ENCODE measurements at places on chromosomes 16 and 17.

- no peak for DNase-seq
Observed at GRCh38 chr16:15660203-15660601, 10.2 kb downstream of the NDE1 start.

DNA sequence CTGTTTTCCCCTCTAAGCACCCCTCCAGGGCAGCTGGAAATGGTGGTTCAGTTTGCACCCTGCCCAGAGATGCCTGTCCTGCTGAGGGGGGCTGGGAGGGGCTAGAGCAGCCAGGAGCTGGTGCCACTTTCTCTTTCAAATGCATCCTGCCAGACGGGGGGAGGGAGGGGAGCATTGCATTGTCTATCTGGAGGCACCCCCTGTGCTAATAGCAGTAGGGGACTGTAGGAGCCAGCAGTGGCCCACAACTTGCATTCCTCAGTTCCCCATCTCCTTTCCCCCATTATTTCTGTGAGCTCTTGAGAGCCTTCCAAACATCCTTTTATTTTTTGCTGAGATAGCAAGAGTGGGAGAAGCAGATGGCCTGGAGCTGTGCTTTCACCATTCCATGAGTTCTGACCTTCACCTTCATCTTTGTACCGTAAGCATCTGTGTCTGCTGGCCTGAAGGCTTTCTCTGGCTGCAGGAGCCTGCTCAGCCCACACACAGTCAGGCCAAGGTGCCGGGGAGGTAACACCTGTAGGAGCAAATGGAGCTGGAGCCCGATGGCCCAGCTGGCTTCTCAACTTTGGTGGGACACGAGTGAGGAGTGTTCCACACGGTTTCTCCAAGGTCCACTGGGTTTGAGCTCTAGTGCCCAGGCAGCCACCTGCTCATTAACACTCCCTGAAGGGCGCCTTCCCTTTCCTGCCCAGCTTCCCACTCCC lies 5.2 kb downstream of the WFDC1 start:
- DNase-seq: no peak

DNA sequence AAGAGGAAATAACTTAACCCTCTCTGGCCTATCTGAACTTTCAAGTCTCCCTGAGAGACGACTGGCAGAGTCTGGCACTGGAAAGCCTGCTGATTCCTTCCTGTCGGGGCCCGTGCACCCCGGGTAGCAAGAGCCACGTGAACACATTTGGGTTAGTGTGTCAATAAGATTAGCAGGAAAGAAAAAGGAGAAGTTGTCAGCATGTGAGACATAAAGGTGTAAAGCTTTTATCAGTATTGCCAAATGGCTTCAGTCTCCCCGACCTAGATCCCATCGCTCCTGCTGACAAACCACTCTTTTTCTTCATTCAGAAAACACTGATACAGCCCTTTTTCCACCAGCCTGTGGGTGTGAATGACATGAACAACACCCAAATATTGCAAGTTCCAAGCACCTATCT lies 74.4 kb downstream of the CCT6B start:
- no peak for DNase-seq

- DNase-seq: no peak
Observed at GRCh38 chr16:10847176-10847575, 28.6 kb upstream of the TVP23A start.

- DNase-seq: no peak
Observed at GRCh38 chr16:879461-879861, 78.9 kb upstream of the GNG13 start.

DNA sequence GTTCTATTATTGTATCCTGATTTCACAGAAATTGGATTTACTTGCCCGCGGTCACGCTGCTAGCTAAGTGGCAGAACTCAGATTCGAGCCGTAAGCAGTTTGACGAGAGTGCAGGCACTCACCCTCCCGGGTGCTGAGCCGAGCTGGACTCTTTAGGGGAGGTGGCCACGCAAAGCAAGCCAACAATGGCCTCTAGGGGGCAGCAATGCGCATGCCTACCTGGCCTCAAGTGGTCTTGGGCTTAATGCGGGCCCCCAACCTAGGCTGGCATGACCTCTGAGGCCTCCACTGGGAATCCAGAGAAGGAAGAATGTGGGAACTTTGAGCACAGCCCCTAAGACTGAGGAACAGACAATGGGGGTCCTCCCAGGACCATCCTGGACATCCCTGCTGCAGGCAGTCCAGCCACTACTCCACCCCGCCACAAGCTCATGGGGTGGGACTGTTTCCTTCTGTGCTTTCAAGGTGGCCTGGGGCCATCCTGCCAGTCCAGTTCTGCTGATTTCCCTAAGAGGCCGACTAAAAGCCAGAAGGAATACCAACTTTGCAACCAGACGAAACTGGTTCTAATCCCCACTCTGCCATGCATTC lies 276.5 kb downstream of the XYLT1 start:
- DNase-seq: peak; percentile 4

- DNase-seq: peak; percentile 66
Observed at GRCh38 chr17:77772461-77772897, 186.0 kb upstream of the TNRC6C start.

GRCh38 chr17:66413559-66414520 lies 111.4 kb downstream of the PRKCA start:
- DNase-seq: no peak

DNA sequence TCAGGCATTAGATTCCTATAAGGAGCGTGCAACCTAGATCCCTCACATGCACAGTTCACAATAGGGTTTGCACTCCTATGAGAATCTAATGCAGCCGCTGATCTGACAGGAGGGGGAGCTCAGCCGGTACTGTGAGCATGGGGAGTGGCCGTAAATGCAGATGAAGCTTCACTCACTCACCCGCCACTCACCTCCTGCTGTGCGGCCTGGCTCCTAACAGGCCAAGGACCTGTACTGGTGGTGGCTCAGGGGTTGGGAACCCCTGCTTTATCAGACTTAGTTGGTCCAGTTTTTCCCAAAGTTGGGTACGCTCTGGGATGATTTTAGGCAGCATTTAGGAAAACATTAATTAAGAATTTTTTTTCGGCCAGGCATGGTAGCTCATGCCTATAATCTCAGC lies 103.8 kb downstream of the MARF1 start:
- DNase-seq: no peak

DNA sequence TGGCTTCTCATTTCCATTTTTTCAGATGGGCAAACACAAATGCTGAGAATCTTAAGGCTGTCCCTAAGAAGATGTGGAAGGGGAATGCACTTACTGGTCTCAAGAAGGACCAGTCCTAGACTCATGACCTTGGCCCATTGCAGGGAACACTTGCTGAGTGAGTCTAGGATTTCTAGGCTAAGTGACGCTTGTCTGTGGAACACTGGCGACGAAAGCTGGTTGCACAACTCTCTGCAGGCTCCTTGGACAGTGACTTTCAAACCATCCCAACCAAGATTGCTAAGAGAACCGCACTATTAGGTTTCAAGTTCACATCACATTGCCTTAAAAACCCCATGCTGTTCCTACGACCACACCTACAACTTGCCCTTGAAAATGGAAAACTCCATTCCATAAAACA lies 174.1 kb downstream of the AXIN2 start:
- no peak for DNase-seq

DNA sequence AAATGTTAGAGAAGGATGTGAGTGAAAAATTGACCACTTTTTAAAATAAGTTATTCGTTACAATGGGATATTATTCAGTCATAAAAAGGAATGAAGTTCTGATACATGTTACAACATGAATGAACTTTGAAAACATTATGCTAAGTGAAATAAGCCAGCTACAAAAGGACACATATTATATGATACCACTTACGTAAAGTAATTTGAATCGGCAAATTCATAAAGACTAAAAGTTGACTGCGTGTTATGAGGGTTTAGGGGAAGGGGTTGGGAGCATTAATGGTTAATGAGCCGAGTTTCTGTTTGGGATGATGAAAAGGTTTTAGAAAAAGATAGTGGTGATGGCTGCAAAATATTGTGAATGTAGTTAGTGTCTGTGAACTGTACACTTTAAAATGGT lies 73.1 kb downstream of the USP32 start:
- DNase-seq: no peak

DNA sequence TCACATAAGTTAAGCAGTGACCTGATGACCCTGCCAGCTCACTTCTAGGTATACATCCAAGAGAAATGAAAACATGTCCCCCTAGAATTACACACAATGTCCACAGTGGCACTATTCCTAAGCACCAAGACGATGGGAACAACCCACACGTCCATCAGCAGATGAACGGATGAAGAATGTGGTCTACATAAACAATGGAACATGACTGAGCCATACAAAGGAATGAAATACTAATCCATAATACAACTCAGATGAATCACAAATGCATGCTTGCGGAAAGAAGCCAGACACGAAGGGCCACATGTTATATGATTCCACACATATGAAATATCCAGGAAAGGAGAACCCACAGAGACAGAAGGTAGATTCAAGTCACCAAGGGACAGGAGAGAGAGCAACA lies 17.4 kb downstream of the USP22 start:
- no peak for DNase-seq

DNA sequence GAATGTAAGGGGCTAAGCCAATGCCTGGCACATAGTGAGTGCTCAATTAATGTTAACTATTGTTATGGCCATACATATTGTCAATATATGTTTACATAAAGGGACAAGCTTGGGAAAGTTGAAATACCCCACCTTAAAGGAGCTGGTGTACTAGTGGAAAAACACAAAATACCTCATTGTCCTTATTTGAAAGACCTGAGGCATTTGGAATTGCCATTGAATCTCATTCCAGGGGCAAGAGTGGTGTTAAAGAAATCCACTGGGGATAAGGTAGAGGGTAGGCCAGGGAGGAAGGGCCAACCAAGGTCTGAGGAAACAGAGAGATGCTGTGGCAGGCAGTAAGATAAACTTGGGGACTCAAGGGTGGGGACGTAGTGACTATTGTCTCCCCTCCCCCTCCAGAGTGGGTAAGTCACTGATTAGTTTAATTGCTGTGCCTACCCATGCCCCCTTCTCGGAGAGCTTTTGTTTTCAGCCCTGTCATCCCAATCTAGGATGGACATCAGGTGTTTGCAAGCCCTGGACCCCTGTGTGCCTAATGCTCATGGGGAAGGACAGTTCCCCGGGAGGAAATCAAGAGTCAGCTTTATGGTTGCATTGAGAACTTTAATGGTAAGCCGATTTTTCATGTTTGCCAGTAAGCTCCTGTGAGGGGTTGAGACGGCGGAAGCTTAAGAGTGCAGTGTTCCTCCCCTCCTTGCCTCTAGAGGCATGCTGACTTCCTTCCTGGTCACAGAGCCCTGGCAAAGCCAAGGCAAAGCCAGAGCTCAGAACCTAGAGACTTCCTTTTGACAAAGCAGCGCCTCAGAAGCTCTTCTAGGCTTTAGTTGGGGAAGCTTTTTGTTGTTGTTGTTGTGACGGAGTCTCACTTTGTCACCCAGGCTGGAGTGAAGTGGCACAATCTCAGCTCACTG lies 2.5 kb upstream of the HEATR9 start:
- no peak for DNase-seq

- DNase-seq: no peak
Observed at GRCh38 chr16:66113223-66113622, 253.3 kb upstream of the CDH5 start.

- DNase-seq: peak; percentile 56
Observed at GRCh38 chr16:4846503-4846900, 586 bp downstream of the GLYR1 start.

DNA sequence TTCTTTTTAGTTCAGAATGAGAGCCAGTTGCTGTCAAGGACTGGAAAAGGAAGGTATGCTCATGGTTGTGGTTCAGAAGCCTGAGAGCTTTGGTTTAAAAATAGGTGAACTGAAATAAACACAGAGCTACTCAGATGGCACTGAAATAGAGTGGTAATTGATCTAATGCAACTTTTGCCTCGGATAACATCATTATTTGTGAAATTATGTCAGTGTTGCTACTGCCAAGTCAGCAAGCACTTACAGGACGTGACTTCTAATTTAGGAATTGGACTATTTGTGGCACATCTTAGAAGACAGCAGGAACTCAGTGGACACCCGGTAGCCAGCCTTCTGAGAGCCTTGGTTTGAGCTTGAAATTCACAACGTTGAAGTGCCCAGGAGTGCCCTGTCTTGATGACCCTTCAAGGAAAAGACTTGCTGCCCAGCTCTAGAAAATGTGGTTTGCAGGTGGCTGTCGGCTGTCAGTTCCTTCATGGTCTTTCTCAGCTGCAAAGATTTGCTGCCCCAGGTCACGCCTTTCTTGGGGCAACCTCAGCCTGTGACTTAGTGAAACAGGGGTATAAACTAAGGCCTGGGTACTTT lies 42.0 kb upstream of the XYLT1 start:
- no peak for DNase-seq

DNA sequence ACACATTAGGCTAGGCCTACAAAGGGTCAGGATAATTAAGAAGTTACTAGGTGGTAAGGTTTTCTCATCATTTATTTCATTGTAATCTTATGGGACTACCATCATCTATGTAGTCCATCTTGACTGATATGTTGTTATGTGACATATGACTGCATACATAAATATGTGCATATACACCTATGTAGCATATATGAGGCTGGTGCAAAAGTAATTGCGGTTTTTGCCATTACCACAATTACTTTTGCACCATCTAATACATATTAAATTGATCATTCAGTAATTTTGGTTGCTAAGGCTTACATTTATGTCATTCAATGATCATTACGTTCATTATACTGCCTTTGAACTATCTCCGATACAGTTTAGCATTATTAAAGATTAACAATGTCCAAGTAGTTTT lies 167.8 kb upstream of the AXIN2 start:
- DNase-seq: no peak

DNA sequence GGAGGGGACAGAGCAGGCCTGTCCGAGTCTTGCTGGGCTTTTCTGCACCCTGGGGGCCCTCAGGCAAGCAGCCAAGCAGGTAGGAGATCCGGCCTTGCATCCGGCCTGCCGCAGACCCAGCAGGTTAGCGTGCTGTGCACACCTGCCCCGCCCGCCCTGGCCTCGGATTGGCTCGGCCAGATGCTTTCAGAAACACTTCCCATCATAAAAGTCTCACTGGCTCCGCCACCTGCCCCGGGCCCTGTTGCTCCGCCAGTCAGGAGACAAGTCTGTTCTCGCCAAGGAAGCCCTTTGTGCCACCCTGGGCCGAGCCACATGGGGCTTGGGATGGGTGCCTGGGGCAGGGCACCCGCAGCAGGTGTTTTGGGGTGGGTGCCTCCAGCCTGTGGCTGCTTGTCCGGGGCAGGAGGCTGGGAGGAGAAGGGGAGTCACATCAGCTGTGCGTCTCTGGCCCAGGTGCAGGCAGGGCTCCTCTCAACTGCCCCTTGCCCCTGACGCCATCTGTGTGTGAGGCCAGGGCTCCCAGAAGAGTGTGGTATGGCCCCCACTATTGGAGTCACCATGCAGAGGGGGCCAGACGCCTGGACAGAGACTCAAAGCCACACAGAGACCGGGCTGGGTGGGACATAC lies 228.2 kb upstream of the GSE1 start:
- no peak for DNase-seq

DNA sequence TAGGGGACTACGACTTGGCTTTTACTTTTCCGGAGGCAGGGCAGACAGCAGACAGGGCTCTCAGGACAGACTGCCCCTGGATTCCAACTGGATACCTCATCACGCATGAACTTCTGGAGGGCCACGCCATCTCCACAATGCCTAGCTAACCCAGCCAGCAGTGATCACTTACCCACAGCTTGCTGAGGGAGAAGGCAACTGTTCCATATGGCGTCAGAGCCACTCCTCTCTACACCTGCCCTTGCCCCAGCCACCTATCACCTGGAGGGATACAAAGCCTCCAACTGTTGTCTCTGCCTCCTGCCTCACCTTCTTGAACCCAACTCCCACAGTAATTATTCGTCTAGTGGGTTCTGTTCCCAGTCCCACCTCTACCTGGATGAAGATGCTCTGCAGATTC lies 8.8 kb downstream of the MYO19 start:
- no peak for DNase-seq

- no peak for DNase-seq
Observed at GRCh38 chr17:13593757-13594156, 8.0 kb downstream of the HS3ST3A1 start.
